Ascending aorta (tissue), 2 donors: ENCODE measurements at places on chromosomes 3 and 15. TPM values are rescaled to one million over a fixed set of nuclear protein-coding genes. Genes with fewer than 3 reads are reported as not detected.

DNA sequence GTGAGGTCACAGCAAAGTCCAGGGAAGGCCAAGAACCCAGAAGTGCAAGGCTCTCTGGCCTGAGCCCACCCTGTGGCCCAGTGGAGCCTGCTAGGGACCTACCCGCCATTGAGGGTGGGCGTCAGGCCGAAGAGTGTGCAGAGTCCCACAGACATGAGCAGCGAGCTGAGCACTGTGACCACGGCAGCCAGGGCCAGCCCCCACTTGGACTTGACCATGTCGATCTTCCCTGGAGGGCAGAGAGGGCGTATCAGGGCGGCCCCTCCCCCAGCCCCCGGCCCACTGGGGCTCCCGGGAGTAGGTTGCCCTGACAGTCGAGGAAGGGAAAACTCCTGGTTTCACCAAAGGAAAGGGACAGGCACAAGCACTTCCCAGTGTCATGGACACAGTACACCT, 44.6 kb downstream of the PTPN23 start:
- H3K27me3 ChIP-seq, result no peaks in the 10 kb centered on the region
- H3K27ac ChIP-seq, result no peak overlapping the region
- no peak overlapping the region for H3K4me3 ChIP-seq
- H3K4me1 ChIP-seq, result peaks cover 8% of the 10 kb centered on the region

- no peak for DNase-seq
- no peaks in the 10 kb centered on the region for H3K36me3 ChIP-seq
- no peak overlapping the region for H3K27ac ChIP-seq
- no peaks in the 10 kb centered on the region for H3K27me3 ChIP-seq
- H3K4me1 ChIP-seq, result no peaks in the 10 kb centered on the region
Observed at GRCh38 chr3:9206287-9206686, 43.2 kb downstream of the SRGAP3 start.

DNA sequence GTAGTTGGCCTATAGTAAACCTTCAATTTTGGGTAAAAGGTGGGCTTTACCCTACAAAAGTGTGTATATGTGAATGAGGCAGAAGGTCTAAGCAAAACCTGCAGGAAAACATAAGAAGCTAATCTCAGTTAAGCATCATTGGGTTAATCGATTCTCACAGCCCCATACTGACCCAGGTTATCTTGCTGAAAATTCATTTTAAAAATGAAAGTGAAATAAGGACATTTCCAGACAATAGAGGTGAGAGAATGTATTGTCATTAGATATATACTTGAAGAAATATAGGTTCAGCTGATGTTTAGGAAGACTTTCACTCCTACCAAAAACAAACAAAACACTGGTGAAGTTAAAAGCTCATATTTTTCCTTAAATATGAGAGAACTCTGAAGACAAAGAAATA, 85.6 kb downstream of the MCF2L2 start:
- H3K4me1 ChIP-seq, result no peaks in the 10 kb centered on the region
- no peak for DNase-seq
- no peak overlapping the region for H3K27ac ChIP-seq

DNA sequence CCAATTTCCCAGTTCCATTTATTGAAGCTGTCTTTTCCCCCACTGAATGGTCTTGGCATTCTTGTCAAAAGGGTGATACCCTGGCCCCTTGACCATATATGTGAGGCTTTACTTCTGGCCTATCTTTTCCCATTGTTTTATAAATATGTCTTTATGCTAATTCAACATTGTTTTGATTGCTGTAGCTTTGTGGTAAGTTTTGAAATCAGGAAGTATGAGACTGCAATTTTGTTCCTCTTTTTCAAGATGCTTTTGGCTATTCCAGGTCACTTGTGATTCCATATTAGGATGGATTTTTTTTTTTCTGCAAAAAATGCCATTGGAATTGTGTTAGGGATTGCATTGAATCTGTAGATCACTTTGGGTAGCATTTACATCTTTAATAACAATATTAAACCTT, 141.2 kb upstream of the MANF start:
- H3K4me3 ChIP-seq, result no peak overlapping the region
- no peak for DNase-seq
- H3K36me3 ChIP-seq, result no peaks in the 10 kb centered on the region

DNA sequence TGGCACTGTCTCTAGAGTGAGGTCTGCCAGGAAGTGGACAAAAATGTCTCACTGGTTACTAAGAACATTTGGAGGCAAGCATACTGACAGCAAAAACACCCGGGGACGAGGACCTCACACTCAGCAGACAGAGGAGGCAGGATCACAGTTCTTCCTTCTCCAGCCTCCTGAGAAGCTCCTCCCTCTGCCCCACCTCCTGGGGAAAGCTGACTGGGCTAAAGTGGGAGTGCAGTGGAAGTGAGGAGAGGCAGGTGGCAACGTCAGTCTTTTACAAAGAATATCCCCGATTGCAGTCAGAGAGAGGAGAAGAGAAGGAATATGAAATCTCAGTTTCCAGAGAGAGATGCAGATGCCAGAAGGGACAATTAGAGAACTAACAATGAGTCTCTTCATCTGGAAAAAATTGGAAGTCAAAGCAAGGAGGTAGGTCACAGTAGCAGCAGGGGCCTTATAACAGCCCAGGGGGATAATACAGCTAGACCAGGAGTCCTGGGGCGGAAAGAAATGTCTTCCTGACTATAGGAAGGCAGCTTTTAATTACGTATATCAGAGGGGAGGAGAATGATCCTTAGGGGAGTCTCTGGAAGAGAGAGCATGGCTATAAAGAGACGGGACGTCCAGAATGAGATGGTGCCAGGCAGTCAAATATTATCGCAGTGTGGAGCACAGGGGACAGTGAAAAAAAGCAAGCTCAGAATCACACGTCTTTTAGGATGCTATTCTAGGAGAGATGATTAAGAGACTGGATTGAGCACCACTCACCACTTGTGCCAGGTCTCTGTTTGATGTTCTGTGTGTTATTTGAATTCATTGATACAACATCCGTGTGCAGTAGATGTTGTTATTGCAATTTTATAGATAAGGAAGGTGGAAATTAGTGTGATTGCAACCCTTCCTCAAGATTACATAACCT, 47.2 kb downstream of the LEO1 start:
- no peaks in the 10 kb centered on the region for H3K27me3 ChIP-seq
- H3K27ac ChIP-seq, result no peak overlapping the region
- DNase-seq, result no peak
- H3K4me1 ChIP-seq, result no peaks in the 10 kb centered on the region
- no peak overlapping the region for H3K4me3 ChIP-seq

GRCh38 chr3:143850877-143851276, 2.6 kb upstream of the SLC9A9 start:
- no peak for DNase-seq
- H3K36me3 ChIP-seq, result no peaks in the 10 kb centered on the region
- H3K27me3 ChIP-seq, result no peaks in the 10 kb centered on the region
- no peak overlapping the region for H3K4me3 ChIP-seq

- peaks cover 13% of the 10 kb centered on the region for H3K36me3 ChIP-seq
- H3K4me1 ChIP-seq, result no peaks in the 10 kb centered on the region
- no peak for DNase-seq
- no peaks in the 10 kb centered on the region for H3K27me3 ChIP-seq
- H3K4me3 ChIP-seq, result no peak overlapping the region
- no peak overlapping the region for H3K27ac ChIP-seq
Observed at GRCh38 chr15:65650312-65651041, 28.7 kb downstream of the SLC24A1 start.

GRCh38 chr15:76502678-76503077, 166.1 kb downstream of the ISL2 start:
- no peak overlapping the region for H3K27ac ChIP-seq
- H3K4me3 ChIP-seq, result no peak overlapping the region
- H3K27me3 ChIP-seq, result no peaks in the 10 kb centered on the region
- DNase-seq, result no peak
- no peaks in the 10 kb centered on the region for H3K4me1 ChIP-seq
- peaks cover 11% of the 10 kb centered on the region for H3K36me3 ChIP-seq

SYNPR gene
- total RNA-seq, result not detected

IGF2BP2 gene
- total RNA-seq, result 2.9 TPM

CPN2 gene
- not detected for total RNA-seq
